ENCODE measurements at places on chromosomes 2 and 18. TPM values are rescaled to one million over a fixed set of nuclear protein-coding genes. Genes with fewer than 3 reads are reported as not detected.

- no peak for ATAC-seq
Measured at GRCh38 chr2:181123798-181124231, 143.4 kb downstream of the UBE2E3 start.

DNA sequence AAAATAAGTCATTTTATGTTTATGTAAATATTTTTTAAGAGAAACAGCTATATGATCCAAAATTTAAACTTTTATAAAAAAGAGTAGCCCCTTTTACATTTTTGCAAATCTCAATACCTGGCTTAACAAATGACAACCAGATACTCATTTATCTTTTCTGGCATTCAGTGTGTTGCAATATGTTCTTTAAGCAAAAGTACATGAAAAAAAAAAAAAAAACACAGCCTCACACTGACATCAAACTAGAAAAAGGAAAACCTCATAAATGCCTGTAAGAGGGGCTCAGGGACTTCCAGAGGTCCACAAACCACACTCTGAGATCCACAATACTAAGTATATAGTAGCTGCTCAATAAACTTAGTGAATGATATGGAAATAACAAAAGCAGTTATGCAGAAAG, 21.9 kb downstream of the PPP4R3B start:
- no peak for ATAC-seq

MYL12A gene
- 582 TPM for total RNA-seq

TTR gene
- not detected for total RNA-seq

All from gastroesophageal sphincter (tissue), 4 donors.